ENCODE measurements at places on chromosomes 5 and 9. TPM values are rescaled to one million over a fixed set of nuclear protein-coding genes. Genes with fewer than 3 reads are reported as not detected.

Gene TRIP13
- total RNA-seq: 5.7 TPM

Gene PTGS1
- total RNA-seq: 2.7 TPM

Gene SYK
- total RNA-seq: 3.7 TPM

Gene GOLM1
- 38.0 TPM for total RNA-seq

Gene CDK5RAP2
- 36.8 TPM for total RNA-seq

Gene ACOT12
- total RNA-seq: 0.18 TPM

Gene PDCD1LG2
- 1.3 TPM for total RNA-seq

Gene MEF2C
- total RNA-seq: 805 TPM

Gene CCL21
- 13.5 TPM for total RNA-seq

Gene PAEP
- not detected for total RNA-seq

Gene SEMA5A
- total RNA-seq: 26.5 TPM

Gene PCDHA4
- total RNA-seq: 0.22 TPM

Gene C5orf58
- total RNA-seq: not detected

Gene OR1L6
- total RNA-seq: not detected

Gene SLC1A1
- total RNA-seq: 0.66 TPM

Gene NAIP
- 10.7 TPM for total RNA-seq

Gene SLC6A3
- total RNA-seq: not detected

Gene GRIN1
- not detected for total RNA-seq

Gene PDE6A
- not detected for total RNA-seq

Gene ABLIM3
- total RNA-seq: 33.2 TPM

Gene PRLR
- total RNA-seq: 1.1 TPM

Gene NSG2
- total RNA-seq: 0.18 TPM

Gene GPR150
- 0.09 TPM for total RNA-seq

Gene DOCK2
- 4.5 TPM for total RNA-seq

Gene ALDOB
- total RNA-seq: 0.40 TPM

Gene TMEM252
- total RNA-seq: 0.09 TPM

Gene EIF4E1B
- total RNA-seq: not detected

Gene SAXO1
- total RNA-seq: 0.04 TPM

Gene KCNN2
- total RNA-seq: 4.7 TPM

Gene ACTBL2
- total RNA-seq: not detected

Gene PCDHB7
- 2.1 TPM for total RNA-seq

Gene SEMA4D
- total RNA-seq: 12.8 TPM

Gene SHOC1
- not detected for total RNA-seq

Gene FLT4
- total RNA-seq: 6.6 TPM

Gene GMCL2
- not detected for total RNA-seq

Gene SLC31A1
- total RNA-seq: 8.0 TPM

Gene ITK
- total RNA-seq: 0.13 TPM

Gene LECT2
- not detected for total RNA-seq

Gene NUTM2F
- total RNA-seq: not detected

Gene TLR4
- 13.3 TPM for total RNA-seq

Gene GALNT12
- total RNA-seq: 2.7 TPM

Gene PCDHGC5
- total RNA-seq: 0.75 TPM

Gene SPINK1
- not detected for total RNA-seq

Gene DOCK8
- total RNA-seq: 3.2 TPM

All from muscle of leg (tissue), 16 donors.